H1 (cell line): ENCODE measurements at places on chromosomes 6 and 20. TPM values are rescaled to one million over a fixed set of nuclear protein-coding genes. Genes with fewer than 3 reads are reported as not detected.

LTB gene
- 0.43 TPM in 1 of 2 replicates, not detected in the other for total RNA-seq

DNA sequence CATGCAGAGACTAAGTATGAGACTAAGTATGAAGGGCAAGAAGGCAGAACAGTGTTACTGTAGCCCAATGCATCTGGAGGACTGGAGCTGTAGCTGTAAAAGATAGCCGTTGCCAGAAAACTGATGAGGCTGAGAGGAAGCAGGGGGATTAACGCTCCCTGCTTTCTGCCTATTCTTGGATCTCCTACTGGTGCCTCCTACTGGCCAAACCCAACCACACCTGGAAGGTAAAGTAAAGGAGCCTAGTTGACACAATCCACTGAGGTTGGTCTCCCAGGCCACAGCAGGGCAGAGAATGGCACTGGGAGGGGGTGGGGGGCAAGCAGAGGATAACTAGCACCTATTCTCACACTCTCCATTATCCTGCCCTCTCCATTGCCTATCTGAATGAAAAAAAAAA lies 105.0 kb upstream of the MRPS10 start:
- no peaks in the 10 kb centered on the region for H3K4me1 ChIP-seq
- no peaks in the 10 kb centered on the region for H3K36me3 ChIP-seq
- no peak overlapping the region for H3K4me3 ChIP-seq

KCNK17 gene
- 2.9 and 3.0 TPM in 2 replicates for total RNA-seq

GRCh38 chr20:10596710-10597121 lies 77.1 kb downstream of the JAG1 start:
- H3K4me1 ChIP-seq = no peaks in the 10 kb centered on the region
- no peak overlapping the region for H3K4me3 ChIP-seq
- H3K27ac ChIP-seq = no peak overlapping the region
- DNase-seq = no peak
- no peaks in the 10 kb centered on the region for H3K27me3 ChIP-seq

DNA sequence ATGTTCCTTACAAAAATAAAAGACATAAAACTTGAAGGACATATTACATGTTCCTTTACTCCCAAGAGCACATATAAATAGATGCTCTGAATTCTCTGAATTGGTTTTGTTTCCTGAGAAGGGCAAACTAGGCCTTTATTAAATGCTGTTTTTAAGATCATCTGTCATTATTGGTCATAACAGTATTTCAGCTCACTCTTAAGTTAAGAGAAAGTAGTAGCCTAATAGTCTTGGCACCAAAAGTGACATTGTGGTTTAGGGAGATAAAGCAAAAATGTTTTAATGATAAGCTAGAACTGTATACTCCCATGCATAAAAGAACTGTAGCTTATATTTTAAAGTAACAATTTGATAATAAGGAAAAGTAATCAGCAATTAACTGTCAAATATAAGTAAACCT lies 361.1 kb upstream of the PTCHD4 start:
- no peaks in the 10 kb centered on the region for H3K4me1 ChIP-seq
- H3K4me3 ChIP-seq = no peak overlapping the region
- H3K36me3 ChIP-seq = no peaks in the 10 kb centered on the region
- no peak overlapping the region for H3K27ac ChIP-seq
- no peaks in the 10 kb centered on the region for H3K27me3 ChIP-seq

- no peaks in the 10 kb centered on the region for H3K27me3 ChIP-seq
- H3K4me1 ChIP-seq = no peaks in the 10 kb centered on the region; the same call in 1 of the 2 replicates
- no peak overlapping the region for H3K4me3 ChIP-seq
Measured at GRCh38 chr6:8507286-8507685, 71.9 kb upstream of the SLC35B3 start.

ASF1A gene
- total RNA-seq = 45.7 and 50.2 TPM in 2 replicates

DNA sequence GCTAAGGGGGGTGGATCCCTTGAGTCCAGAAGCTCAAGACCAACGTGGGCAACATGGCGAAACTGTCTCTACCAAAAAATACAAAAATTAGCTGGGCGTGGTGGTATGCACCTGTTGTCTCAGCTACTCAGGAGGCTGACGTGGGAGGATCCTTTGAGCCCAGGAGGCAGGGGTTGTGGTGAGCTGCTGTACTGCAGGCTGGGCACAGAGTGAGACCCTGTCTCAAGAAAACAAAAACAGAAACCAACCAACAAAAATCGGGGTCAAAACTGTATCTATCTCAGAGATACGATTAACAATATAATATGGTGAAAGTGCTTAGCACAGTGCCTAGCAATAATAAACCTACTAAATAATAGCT lies 20.7 kb upstream of the BCAS1 start:
- no peaks in the 10 kb centered on the region for H3K4me1 ChIP-seq
- H3K36me3 ChIP-seq = no peaks in the 10 kb centered on the region
- H3K27ac ChIP-seq = no peak overlapping the region

HCK gene
- total RNA-seq = 0.37 and 0.82 TPM in 2 replicates

MYL9 gene
- 193 TPM in 2 replicates for total RNA-seq

GRCh38 chr6:159075506-159076228 lies 30.9 kb upstream of the TAGAP start:
- no peaks in the 10 kb centered on the region for H3K4me1 ChIP-seq
- no peak for DNase-seq
- no peak overlapping the region for H3K4me3 ChIP-seq

DNA sequence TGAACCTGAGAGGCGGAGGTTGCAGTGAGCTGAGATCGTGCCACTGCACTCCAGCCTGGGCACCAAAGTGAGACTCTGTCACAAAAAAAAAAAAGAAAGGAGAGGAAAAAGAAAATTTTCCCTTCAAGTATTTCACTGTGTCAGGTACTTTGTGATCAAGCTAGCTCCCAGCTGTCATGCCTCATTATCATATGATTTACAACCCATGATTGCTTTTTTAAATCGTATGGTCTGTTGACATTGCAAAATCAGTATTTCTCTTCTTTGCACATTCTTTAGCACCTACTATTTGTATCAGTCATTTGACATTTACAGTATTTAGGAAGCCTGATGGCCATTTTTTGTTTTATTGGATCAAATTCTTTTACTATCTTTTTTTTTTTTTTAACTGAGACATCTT lies 22.4 kb downstream of the SASH1 start:
- H3K4me3 ChIP-seq = no peak overlapping the region
- no peaks in the 10 kb centered on the region for H3K4me1 ChIP-seq
- H3K27me3 ChIP-seq = no peaks in the 10 kb centered on the region
- H3K36me3 ChIP-seq = no peaks in the 10 kb centered on the region
- H3K27ac ChIP-seq = no peak overlapping the region

WDR27 gene
- 64.7 and 68.6 TPM in 2 replicates for total RNA-seq

DNA sequence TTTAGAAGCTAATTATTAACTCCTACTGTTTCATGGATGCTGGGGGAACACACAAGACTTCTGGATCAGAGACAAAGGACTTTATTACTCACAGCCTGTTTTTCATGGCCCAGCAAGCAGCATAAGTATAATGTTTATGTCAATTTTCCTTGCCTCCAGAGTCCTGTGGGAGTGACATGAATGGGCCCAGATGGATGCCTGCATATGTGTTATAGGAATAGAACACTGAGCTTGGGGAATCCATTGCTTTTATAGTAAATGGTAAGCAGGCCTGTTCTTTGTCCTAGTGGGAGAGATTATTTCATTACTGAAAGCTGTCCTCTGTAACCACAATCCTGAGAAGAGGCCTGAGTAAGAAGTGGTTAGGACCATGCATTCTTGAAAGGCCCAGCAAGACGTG lies 25.6 kb downstream of the BLTP3A start:
- no peak overlapping the region for H3K27ac ChIP-seq
- peaks cover 2% of the 10 kb centered on the region; the same call in 1 of the 2 replicates for H3K36me3 ChIP-seq
- no peaks in the 10 kb centered on the region for H3K27me3 ChIP-seq

DNA sequence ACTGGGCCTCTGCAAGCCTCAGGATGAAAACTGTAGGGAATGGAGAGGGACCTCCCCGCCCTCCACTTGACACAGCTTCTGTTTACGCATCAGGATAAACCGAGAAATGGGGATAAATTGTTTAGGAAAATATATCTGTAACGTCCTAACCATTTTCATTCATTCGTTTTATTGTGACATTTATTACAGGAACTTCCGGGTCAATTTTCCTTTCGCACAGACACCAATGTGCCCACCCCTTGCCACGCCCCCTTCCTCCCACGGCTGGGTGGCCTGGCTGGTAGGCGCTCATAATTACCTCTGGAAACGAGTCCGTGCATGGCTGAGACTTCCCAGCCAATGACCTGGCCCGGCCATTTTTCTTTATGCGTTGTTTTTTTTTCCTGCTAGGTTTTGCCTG lies 96.1 kb downstream of the BMP7 start:
- H3K4me3 ChIP-seq = no peak overlapping the region
- no peak for DNase-seq
- no peaks in the 10 kb centered on the region for H3K27me3 ChIP-seq

DNA sequence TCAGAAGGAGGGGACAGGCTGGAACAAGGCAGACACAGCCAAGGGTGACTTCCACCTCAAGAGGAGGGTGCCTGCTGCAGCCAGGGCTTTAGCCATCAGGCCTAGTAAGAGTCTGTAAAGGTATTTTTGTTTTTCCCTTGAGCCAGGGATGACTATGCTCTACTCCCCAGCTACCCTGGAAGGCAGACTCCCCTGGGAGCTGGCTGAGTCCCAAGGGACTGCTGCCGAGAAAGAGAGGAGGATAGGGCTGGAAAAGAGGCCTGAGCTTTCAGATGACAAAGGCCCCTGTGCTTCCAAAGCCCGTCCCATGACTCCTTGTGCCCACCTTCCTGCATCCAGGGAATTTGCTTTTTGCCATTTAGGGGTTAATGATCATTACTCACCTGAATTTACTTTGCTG lies 14.0 kb upstream of the GSTA4 start:
- no peak overlapping the region for H3K27ac ChIP-seq
- H3K27me3 ChIP-seq = no peaks in the 10 kb centered on the region
- H3K36me3 ChIP-seq = peaks cover 7% of the 10 kb centered on the region
- H3K4me1 ChIP-seq = no peaks in the 10 kb centered on the region

DACT2 gene
- 3.1 and 3.9 TPM in 2 replicates for total RNA-seq

TMEM244 gene
- total RNA-seq = not detected in 2 replicates

DNA sequence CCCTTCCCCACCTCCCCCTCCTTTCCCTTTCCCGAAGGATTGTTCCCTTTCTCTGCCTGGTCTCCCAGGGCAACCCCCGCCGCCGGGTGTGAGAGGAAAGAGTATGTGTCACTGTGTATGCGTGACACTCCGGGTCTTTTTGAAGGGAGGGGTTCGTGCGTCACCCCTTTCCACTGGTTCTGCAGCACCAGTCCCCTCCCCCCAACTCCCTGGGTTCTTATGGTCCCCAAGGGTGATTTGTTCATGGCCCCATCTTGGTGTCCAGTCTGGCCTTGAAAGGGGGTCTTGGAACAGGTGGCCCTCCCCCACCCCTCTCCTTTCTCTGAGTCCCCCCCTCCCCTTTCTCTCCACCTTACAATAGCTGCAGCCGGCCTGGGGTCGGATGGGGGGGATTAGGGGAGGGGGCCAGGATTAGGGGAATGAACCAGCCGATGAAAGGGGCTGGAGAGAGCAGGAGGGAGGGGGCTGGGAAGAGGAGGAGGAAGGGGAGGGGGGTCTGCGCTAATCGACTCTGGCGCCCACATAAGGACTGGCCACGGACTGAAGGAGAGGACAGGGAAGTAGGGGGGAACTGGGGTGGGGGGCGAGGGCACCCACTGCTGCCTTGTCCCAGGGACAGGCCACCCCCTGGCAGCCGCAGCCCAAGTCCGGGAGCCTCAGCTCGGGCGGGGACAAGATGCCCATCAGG lies 1.3 kb upstream of the RING1 start:
- no peak for DNase-seq
- peaks cover 9% of the 10 kb centered on the region for H3K27me3 ChIP-seq
- H3K27ac ChIP-seq = no peak overlapping the region
- peak overlapping the region; percentile 87 for H3K4me3 ChIP-seq
- peaks cover 9% of the 10 kb centered on the region for H3K36me3 ChIP-seq

DNA sequence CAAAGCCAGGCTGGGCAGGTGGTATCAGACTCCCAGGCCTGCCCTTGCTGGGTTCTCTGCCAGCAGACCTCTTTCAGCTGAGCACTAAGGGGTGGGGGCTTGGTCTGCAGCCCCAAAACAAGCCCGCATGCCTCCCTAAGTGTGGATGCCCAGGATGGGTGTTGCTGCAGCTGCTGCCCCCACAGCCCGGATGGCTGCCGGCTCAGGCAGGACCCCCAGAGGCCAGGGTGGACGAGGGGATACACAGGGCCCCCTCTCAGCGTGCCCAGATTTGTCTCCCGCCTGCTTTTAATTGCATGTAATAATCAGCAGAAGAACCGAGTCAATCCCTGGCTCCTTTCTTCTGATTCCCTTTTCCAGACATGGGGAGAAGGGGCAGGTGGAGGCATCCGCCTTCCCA lies 60.8 kb downstream of the VEGFA start:
- H3K27me3 ChIP-seq = no peaks in the 10 kb centered on the region
- H3K36me3 ChIP-seq = no peaks in the 10 kb centered on the region
- DNase-seq = no peak

DNA sequence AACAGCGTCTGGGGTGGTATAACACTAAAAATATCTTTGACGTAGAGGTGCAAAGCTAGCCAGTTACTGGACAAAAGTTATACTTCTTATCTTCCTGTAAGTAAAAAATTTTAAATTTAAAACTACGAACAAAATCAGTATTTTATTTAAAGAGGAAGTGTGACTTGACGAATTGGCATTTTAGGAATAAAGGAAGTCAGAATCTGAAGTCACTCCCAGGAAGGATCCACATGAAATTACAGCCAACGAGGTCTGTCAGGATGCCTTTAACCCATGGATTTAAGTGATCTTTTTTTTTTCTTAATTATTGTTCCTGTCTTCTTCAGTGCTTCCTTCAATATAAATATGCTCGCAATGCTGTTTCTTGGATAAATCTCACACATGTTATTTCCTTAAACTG lies 27.2 kb upstream of the SNX9 start:
- H3K27me3 ChIP-seq = no peaks in the 10 kb centered on the region
- no peaks in the 10 kb centered on the region for H3K4me1 ChIP-seq
- no peak overlapping the region for H3K27ac ChIP-seq
- no peak overlapping the region for H3K4me3 ChIP-seq
- no peak for DNase-seq

SYNDIG1 gene
- 5.9 and 6.5 TPM in 2 replicates for total RNA-seq

C20orf202 gene
- not detected in 2 replicates for total RNA-seq

DNA sequence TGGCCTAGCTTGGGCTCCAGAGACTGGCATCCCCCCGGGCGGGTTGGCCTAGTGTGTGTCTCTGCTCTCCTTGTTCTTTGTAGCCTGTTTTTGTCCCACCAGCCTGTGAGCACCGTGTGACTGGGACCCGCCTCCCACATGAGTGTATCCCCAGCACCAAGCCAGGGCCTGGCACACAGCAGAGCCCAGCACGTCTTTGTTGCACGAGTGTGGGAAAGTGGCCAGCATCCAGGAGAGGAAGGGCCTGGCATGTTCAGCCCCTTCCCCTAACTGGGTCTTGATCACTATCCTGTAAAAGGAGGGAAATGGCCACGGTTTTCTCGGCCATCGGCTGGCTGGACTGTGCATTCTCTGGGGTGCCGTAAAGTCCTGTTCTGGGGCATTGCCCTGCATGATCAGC lies 290.1 kb downstream of the BMP7 start:
- H3K4me3 ChIP-seq = no peak overlapping the region
- no peaks in the 10 kb centered on the region for H3K36me3 ChIP-seq
- DNase-seq = no peak
- H3K27ac ChIP-seq = no peak overlapping the region
- H3K27me3 ChIP-seq = peaks cover 8% of the 10 kb centered on the region; the same call in 1 of the 2 replicates
- peaks cover 30% of the 10 kb centered on the region for H3K4me1 ChIP-seq

- H3K27me3 ChIP-seq = no peaks in the 10 kb centered on the region
- H3K4me1 ChIP-seq = no peaks in the 10 kb centered on the region
- H3K4me3 ChIP-seq = no peak overlapping the region
- DNase-seq = no peak
- H3K36me3 ChIP-seq = no peaks in the 10 kb centered on the region
- no peak overlapping the region for H3K27ac ChIP-seq
Measured at GRCh38 chr20:44629542-44629941, 22.0 kb downstream of the ADA start.
